ENCODE measurements at places on chromosomes 7 and 10.

DNA sequence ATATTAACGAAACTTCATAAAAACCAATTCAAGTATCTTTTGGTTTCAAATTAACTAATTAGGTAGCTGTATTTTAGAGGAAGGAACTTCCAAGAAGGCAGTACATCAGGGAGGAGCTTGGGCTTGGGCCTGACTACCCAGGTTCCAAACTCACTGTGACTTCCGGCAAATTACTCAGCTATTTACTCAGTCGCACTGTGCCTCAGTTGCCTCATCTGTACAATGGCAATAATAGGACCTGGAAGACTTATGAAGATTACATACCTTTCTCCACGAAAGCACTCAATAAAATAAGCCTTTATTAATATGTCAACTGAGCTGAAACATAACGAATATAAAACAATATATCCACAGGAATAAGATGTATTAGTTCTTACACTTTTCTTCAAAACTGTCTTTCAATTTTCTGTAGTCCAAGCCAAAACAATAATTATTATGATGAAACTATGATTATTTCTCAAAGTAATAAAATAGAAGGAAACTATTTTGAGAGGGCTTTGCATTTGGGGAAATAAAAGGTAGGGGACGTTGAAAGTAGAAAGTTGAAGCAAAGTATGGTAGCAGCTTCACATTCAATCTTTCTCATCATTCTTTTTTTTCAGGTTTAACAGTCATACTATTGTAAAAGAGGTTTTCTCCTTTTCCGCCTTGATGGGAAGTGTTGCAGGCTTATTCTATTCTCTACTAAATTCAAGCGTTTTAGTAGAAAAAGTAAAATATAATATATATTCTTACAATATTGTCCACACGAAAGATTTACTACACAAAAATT is 10.5 kb upstream of the EBLN1 start:
- DNase-seq, result no peak

DNA sequence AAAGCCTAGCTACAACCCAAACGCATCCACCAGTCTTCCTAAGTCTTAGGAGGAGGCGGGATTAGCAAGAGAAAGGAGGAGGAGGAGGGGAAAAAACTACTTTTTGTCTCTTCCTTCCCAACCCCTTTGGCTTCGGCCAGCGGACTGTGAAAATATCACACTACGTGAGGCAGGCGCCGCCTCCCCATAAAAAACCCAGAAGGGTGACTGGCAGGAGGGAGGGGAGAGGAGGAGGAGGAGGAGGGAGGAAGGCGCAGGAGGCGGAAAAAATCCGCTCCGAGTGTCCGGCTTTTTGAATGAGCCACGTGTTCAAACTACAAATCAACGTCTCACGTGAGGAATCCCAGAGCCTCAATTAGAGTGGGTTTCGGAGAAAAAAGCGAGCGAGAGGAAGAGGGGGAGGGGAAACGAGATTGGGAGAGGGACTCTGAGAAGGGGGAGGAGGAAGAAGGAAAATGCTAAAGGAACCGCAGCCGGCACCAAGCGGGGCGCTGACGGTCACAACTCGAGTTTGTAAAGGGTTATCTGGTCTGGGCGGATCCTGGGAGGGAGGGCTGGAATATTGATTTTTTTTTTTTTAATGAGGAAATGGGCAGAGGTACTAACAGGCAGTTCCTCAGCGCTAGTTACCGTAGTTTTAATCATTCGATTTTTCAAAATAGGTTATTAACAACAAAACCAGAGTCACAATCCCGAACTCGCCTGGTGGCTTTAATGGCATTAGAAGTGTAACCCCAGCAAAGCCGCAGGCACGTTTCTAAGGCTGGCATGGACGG is at the start of gene IGF2BP3:
IGF2BP3 (minus strand) TSS at position 162 of the 776 bp plus-strand sequence. CDS start 381 bp downstream, outside the sequence.
- peak; percentile 99 for DNase-seq

GRCh38 chr10:76974017-76974691 is 663.5 kb downstream of the KCNMA1 start:
- no peak for DNase-seq

GRCh38 chr7:148371280-148371937 is 219.2 kb upstream of the C7orf33 start:
- DNase-seq, result no peak

GRCh38 chr10:517872-518475 is 171.5 kb downstream of the DIP2C start:
- no peak for DNase-seq

GRCh38 chr7:7183061-7183837 is 905 bp downstream of the C1GALT1 start:
- DNase-seq, result peak; percentile 17

DNA sequence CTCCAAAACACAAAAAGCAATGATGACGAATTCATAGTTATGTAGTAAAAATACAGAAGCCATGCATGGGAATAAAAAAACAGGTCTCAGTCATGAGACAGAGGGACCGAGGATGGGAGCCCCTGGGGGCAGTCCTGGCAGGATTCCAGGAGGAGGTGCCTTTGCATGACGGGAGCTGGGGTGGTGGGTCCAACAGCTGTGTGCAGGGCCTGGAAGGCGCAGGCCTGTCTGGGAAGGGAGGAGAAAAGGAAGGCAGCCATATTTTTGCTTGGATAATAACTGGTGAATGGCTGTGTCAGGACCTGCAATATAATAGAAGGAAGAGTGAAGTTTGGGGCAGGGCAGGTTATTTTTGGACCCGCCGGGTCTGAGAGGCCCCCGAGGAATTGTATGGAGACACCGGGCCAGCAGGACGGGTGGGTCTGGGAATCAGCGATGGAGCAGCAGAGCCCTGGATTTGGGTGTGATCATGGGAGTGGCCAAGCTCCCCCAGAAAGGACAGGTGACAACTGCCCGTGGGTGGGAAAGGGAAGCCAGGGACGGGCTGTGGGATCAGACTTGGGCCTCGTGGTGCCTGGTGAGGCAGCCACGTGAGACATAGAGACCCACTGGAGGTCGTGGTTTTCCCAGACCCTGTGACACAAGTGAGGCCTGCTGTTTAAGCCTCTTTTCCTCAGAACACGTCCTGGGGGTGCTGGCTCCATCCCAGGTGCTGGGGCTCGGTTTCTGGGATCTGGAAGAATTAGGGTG is 2.9 kb upstream of the JAKMIP3 start:
- DNase-seq, result no peak

- no peak for DNase-seq
These were observed 7.8 kb downstream of the DCLRE1A start for GRCh38 chr10:113846036-113846435.

- DNase-seq, result no peak
These were observed 15.7 kb downstream of the LRRTM3 start for GRCh38 chr10:66941491-66941890.

DNA sequence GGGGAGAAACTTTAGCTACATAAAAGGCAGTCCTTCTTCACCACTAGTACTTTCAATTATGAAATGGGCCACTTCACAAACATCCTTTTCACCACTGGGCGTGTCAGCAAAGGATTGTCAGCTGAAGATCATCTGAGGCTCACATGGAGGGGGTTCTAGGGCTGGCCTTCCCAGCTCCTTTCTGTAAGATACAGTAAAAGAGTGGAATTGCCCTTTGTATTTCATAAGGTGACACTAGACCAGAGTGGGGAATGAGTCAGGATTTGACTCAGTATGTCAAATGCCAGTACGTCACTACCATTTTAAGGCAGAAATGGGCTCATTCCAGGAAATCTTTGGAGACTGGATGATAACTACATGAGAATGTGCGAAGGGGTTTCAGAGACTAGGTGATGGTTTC is 21.2 kb upstream of the BLOC1S2 start:
- DNase-seq, result no peak

GRCh38 chr7:1210979-1211608 is 21.6 kb upstream of the UNCX start:
- DNase-seq, result peak; percentile 82

GRCh38 chr7:95213809-95214492 is 110.4 kb downstream of the PON1 start:
- DNase-seq, result no peak

DNA sequence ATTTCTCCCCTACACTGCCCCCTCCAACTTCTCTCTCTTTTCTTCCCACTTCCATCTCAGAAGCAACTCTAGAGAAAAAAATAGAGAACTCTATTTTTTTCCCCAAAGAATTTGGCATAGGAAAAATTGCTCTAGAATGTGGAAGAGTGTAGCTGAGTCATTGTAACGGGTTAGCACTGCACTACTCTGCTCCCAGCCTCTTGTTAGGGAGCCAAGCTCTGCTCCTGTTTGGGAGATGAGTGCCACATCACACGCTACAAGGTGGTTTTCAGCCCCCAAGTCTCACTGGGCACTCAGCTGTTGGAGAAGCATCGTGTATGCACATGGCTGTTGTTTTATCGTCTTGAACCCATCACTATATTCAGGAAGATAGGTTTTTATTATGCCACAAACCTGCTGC is 136.4 kb downstream of the BMPER start:
- no peak for DNase-seq

DNA sequence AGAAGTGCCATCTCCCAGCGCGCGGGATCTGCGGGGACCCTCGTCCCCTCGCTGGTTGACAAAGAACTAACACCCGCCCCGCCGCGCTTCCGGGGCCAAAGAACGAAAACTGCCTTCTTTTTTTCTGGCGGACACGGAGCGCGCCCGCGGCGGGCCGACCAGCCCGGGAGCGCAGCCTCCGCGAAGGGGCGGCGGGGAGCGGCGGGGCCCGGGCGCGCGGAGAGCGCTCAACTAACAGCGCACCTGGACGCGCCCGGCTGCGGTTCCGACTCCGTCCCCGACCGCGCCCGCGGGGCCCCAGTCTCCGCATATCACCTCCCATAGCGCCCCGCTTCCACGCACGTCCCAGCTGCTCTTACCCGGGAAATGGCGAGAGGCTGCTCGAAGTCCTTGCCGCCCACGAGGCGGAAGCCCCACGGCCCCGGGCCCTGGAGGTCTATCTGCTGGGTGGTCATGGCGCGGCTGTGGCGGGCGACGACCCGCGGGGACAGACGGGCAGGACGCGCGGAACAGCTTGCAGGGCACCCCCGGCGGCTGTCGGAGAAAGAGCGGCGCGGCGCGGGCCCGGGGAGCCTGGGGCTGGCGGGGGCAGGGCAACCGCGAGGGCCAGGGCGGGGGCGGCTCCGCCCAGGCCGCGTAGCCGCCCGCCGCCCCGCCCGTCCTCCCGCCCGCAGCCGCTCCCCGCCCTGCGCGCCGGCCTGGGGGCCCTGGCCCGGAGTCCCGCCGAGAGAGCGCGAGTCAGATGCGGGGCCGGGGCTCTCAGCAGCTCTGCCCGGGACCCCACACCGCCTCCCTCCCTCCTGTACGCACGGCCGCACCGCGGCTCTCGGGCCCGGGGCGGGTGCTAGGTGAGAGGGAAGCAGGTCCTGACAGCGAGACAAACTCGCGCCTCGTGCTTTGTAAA is at the start of gene PDLIM1:
PDLIM1 (minus strand) TSS at position 543 of the 904 bp plus-strand sequence; CDS start at position 455, 88 bp downstream.
- DNase-seq, result no peak

DNA sequence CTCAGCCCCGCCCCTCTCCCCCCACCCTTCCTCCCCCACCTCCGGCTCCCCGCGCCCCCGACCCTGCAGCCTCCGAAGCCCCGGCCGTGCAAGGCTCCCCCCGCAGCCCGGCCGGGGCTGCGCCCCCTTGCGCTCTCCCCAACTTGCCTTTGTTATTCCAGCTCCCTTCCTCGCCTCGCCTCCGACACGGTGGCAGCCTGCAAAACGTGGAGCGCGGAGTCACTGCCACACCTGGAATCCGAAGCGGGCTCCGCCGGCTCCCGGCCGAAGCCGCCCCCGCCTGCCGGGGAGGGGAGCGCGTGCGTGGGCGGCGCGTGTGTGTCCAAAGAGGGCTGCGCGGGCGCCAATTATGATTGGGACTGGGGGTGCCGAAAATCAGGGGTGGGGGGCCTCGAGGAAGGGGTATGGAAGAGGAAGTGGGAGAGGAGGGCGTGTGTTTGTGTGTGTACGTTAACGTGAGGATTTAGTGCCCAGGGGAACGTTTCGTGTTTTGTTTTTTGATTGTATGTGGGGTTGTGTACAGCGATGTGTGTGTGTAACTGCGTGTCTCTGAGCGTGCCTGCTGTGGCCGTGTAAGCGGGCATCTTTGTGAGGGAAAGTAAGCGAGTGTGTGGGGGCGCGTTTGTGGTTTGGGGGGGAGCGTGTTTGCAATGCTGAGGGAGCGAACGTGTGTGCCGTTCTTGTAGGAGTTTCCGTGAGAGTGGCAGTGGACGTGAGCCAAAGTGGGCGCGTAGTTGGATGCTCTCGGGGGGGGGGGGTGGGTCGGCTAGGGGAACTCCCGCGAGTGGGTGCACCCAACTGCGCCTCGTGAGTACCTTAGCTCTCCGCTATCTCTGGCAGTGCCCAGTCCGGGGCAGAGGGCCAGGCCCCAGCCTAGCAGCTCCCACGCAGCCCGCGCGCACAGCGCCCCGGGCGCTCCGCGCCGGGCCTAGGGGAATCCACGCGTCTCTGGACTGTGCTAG is 1.2 kb upstream of the ZMIZ1 start:
- peak; percentile 67 for DNase-seq

- DNase-seq, result no peak
These were observed 144.0 kb upstream of the RET start for GRCh38 chr10:42932735-42933447.

DNA sequence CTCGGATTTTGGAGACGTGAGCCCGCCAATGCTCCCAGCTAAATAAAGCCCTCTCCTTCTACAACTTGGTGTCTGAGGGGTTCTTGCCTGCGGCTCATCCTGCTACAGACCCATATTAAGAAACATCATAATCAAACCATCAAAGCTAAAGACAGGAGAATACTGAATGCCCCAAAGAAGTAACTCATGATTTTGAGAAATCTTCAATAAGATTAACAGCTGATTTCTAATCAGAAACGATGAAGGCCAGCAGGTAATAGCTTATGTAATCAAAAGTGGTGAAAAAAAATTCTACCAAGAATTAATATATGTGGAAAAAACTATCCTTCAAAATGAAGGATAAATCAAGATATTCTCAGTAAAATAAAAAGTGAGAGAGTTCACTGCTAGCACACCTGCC is 130.3 kb downstream of the DNAJC1 start:
- DNase-seq, result no peak

- DNase-seq, result no peak
These were observed 611.8 kb downstream of the TNS3 start for GRCh38 chr7:46970131-46970430.

DNA sequence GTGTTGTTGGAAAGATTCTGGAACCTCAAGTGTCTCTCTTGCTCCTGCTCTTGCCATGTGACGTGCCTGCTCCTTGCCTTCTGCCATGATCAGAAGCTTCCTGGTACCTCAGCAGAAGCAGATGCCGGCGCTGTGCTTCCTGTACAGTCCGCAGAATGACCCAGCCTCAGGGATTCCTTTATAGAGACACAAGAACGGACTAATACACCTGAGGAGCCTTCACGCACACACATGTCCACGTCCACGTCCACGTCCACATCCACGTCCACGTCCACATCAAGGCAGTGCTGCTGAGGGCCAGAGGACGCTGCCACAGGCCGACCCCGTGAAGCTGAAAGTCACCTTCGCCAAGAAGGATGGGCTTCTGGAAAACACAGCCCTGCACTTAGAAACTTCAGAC is 190.1 kb downstream of the MAD1L1 start:
- DNase-seq, result no peak

DNA sequence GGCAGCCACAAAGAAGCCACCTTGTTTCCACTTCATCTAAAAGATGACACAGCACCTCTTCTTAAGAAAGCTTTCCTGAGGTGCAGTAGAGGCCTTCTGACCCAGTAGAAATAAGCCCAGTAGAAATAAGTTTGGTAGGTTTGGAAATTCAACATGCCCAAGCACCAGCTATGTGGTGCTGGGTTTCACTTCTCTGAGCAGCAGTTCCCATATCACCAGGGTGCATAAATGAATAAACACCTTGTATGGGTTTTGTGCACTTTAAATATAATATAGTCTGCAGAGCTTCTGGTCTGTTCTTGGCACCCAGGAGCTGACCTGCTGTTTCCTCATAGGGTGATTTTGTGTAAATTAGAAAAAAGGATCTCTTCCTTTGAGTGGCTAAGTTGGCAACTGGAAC is 492.4 kb upstream of the SORCS1 start:
- no peak for DNase-seq

GRCh38 chr7:95432606-95433005 is 2.2 kb downstream of the PON2 start:
- no peak for DNase-seq

- DNase-seq, result no peak
These were observed 157.9 kb downstream of the ELMO1 start for GRCh38 chr7:37290731-37291130.

Measured in NCI-H524 (cell line).